GM23248 (cell line): ENCODE measurements at places on chromosomes 4 and X. TPM values are rescaled to one million over a fixed set of nuclear protein-coding genes. Genes with fewer than 3 reads are reported as not detected.

Gene TEX11
- polyA plus RNA-seq: not detected in 2 replicates

Gene ZNF630
- polyA plus RNA-seq: 0.41 and 0.53 TPM in 2 replicates

Gene ANXA5
- 1,730 and 1,770 TPM in 2 replicates for polyA plus RNA-seq

Gene IL1RAPL2
- polyA plus RNA-seq: not detected in 2 replicates

Gene COL4A6
- 0.06 and 0.11 TPM in 2 replicates for polyA plus RNA-seq

Gene PCDH19
- polyA plus RNA-seq: 0.05 and 0.16 TPM in 2 replicates

Gene SPOCK3
- not detected in 2 replicates for polyA plus RNA-seq
